Omental fat pad (tissue), 4 donors: ENCODE measurements at places on chromosomes 16 and 17.

- DNase-seq = no peak
Measured at GRCh38 chr16:29806099-29806579, at the start of gene MAZ. TSS of gene MAZ (plus strand) at chr16:29806529. CDS start at chr16:29806702, 173 bp downstream.

DNA sequence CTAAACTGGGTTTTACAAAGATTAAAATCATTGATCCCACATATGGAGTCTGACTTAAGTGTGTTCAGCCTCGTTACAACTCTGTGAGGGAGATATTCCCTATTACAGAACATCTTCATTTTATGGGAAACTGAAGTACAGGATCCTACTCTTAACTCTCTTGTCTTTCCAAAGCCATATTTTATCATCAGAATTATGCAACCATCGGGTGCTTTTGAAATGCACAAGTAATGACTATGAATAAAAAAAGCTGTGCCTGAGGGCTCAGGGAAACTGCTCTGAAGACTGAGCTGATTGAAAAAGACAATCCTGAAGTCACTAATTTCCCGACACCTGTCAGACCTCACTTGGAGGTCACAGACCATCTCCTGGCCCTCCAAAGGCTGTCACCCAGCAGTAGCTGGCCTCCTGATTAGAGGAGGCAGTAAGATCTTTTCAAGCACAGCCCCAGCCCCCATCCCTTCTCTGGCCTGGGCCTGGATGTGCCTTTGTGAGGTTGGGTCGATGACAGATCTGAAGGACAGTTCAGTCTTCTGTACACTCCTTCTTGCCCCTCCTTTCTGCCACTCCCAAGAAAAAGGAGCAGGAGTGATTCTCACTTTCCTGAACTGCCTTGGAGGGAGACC is 5.6 kb downstream of the AKAP1 start:
- DNase-seq = no peak

DNA sequence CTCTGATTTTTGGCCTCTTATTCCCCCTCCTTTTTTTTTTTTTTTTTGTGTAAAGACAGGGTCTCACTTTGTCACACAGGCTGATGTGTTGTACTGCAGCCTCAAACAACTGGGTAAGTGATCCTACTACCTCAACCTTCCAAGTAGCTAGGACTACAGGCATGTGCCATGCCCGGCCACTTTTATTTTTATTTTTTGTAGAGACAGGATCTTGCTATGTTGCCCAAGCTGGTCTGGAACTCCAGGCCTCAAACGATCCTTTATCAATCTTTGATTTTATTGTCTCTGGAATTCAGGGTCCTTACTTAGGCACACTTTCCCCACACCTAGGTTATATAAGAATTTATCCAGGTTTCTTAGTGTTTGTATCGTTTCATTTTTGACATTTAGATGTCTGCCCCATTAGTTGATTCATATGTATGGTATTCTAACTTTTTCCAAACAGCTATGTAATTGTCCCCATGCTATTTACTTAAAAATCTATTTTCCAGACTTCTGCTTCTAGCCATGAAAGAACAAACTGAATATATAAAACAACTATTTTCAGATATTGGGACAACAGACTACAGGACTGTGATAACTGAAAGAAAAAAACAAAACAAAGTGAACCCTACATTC is 13.9 kb downstream of the CMC2 start:
- no peak for DNase-seq

DNA sequence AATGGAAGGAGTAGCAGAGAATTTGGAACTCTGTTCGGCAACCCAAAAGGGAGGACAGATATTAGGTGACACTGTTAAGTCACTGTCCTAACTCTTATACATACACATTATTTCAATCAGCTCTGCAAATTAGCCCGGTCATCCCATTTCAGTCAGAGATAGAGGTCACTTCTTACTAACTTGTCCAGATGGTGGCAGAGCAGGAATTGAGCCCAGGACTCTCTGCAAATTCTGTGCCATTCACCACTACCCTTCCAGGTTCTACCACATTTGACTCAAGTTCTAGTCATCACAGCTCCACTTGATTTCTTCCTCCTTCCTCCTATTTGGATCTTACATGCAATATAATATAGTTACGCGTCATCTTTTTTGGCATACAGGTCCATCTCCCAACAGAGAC is 35.9 kb upstream of the NUDT7 start:
- no peak for DNase-seq

DNA sequence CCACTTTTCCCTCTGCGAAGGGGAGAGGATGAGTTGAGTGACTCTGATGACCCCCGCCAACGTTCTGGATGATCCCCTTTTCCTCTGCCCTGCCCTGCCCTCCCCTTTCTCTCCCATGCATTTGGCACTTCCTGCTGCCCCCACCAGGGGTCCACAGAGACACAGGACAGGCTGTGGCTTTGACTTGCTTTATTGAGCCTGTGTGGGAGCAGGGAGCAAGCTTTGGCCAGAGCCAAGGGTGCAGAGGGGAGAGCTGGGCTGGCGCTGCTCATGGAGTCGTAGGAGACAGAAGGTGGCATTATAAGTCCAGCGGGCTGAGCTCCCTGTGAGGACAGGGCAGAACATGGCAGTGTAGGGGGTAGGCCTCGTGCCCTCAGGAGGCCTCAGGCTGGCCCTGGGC is 1.6 kb downstream of the PPY start:
- no peak for DNase-seq

DNA sequence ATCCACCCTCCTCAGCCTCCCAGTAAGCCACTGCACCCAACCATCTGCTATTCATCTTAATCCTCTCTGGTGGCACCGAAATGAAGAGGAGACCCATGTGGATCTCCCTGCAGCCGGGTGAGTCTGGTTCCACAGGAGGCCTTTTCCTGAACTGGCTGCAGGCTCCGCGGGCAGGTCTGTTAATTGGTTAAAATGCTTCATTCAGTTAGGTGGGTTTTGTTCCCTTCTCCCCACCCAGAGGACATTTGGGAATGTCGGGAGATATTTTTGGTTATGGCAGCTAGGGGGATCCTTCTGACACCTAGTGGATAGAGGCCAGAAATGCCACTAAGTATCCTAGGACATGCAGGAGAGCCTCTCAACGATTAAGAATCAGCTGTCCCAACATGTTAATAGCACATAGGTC is 16.7 kb downstream of the C16orf54 start:
- no peak for DNase-seq

- no peak for DNase-seq
Measured at GRCh38 chr16:74720579-74720978, 19.9 kb upstream of the MLKL start.

DNA sequence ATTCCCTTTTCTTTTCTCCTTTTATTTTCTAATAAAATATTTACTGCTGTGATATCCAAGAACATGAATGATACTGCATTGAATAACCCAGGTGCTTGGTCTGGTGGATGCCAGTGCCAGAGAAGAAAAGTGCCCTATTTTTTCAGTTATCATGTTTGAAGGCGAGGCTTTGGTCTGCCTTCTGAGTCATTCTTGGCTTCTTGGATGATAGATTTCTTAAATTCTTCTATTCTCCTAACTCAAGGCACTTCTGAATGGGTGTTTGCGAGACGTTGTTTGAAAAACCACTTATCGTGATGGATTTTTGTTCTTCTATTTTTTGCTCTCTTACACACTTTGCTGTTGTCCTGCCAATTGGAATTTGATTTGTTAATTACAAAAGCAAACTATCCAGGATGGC is 66.7 kb downstream of the FTO start:
- DNase-seq = no peak

- no peak for DNase-seq
Measured at GRCh38 chr16:7268182-7268581, 64.5 kb upstream of the RBFOX1 start.

DNA sequence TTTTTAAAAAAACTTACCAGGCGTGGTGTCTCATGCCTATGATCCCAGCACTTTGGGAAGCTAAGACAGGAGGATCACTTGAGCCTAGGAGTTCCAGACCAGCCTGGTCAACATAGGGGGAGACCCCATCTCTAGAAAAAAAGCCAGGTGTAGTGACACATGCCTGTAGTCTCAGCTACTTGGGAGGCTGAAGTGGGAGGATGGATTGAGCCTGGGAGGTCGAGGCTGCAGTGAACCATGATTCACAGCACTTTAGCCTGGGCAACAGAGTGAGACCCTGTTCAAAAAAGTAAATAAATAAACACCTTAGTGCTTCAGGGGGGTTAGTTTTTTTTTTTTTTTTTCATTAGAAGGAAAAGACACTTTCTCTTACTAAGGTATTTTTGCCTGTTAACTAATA is 58.9 kb upstream of the LRRC37A3 start:
- no peak for DNase-seq
